ENCODE measurements at places on chromosomes 12 and 14.

DNA sequence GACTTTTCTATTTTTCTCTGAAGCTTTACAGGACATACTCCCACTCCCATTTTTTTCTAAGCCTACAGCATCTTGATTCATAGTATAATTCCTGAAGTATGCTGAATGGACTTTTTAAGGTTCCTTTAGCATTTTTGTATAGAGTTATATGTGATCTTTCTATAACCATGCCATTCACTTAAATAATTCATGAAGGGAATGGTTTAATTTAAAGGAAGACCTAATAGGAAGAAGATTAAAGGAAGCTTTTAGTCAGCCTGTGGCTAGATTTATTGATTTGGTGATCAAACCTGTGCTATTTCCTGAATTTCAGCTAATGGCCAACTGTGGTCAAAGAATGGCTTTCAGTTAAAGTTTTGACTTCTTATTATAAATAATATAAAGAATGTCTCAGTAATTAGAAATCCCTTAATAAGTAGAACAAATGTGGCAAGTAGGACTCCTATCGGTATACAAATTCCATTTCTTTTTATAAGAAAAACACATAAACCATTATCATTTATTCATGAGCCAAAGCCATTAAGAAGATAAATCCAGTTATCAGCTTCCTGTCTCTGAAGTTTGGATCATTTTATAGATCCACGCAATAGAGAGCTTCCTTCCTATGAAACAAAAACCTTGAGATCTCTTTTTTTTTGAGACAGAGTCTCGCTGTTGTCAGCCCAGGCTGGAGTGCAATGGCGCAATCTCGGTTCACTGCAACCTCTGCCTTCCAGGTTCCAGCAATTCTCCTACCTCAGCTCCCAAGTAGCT, 4.0 kb upstream of the MAPK1IP1L start:
- no peak for DNase-seq

- DNase-seq: no peak
Measured at GRCh38 chr14:29821242-29821641, 106.4 kb downstream of the PRKD1 start.

- DNase-seq: no peak
Measured at GRCh38 chr14:102560458-102561261, 31.8 kb upstream of the RCOR1 start.

DNA sequence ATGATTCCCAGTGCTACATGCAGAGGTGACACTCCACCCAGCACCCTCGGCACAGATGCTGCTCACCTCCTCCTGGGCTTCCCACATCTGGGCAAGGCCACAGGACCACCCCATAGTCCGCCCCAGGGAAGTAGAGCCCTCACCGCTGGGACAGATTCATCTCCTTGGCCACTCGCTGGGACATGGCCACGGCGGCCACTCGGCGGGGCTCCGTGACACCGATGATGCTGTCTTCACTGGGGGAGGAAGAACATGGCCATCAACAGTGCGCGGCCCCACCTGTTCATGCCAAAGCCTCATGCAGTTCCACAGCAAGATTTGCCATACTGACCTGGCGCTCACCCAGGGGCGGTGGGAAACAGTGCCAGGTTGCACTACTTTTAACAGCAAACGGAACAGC, 13.7 kb downstream of the DHX37 start:
- DNase-seq: no peak

GRCh38 chr14:33781236-33781635, 169.6 kb downstream of the EGLN3 start:
- DNase-seq: no peak

DNA sequence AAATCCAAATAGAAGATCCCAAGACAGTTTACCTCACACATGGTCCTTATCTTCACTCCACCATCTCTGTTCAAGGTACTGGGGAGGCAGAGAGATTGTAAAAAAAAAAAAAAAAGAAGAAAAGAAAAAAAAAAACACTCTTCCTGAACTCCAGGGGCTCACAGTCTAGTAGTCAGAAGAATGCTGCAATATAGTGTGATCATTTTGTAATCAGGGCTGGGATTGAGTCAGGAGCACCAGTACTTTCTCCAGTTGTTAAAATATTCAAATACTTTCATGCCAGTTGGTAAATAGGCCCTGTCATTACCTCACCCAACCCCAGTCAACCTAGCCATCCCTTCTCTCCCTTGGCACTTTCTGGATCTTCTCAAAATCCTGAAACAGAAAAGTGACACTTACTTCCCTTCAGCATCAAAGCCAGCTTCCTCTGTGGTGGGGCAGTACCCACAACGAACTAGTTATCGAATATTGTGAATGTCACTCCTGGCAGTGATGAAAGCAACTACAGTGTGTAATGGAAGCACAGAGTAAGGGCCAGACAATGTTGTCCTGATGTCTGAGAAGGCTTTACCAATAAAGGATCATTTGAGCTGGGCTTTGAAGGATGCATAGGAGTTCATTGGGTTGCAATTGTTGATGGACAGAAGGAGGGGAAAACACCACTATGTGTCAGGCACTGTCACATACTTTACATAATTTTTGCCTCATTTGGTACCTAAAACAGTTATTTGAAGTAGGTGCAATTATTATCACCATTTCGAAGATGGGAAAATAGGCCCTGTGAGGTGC, 44.3 kb upstream of the HSPB8 start:
- no peak for DNase-seq

DNA sequence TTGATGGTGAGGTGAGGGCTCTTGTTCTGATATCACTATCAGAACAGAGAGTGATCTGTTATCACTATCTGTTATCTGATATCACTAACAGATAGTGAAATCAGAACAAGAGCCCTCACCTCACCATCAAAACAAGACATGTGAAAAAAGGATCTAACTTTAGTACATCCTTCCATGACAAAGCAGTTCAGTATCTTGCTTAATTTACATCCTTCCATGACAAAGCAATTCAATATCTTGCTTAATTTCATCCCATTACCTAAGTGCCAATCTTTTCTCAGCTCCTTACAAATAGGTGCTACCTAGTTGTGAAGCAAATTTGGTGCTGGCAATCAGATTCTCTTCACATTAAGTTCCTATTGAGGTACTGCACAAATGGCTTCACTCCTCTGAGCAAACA, 1865.6 kb upstream of the FLRT2 start:
- no peak for DNase-seq

GRCh38 chr12:71183846-71184245, 26.0 kb upstream of the TSPAN8 start:
- DNase-seq: no peak

DNA sequence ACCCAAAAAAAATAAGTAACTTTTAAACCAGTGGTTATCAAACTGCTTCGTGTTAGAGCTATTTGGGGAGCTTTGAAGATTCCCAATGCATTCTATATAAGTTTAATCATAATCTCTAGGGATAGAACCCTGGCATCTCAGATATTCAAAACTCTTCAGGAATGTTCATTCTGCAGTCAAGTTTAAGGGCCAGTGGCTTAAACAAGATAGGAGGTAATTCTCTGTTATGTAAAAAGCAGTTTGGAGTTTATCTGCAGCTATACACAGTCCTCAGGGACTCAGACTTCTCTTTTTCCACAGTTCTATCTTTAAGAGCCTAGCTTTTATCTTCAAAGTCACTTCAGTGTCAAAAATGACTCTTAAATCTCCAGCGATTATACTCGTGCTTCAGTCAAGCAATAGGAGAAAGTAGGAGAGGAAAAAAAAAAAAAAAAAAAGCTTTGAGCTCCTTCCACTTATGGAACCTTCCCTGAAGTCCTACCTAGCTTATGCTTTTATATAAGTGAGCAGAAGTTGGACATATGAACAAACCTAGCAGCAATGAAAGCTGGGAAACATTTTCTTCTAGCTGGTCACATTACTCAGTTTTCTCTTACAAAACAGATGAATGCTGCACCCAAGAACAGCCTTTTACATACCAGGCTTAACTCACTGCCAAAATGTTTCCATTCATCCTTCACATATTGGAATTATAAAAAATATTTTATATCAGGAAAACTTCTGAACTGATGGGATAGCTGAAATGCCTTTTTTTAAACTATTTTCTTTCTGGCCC, 302.8 kb downstream of the FSCB start:
- no peak for DNase-seq

DNA sequence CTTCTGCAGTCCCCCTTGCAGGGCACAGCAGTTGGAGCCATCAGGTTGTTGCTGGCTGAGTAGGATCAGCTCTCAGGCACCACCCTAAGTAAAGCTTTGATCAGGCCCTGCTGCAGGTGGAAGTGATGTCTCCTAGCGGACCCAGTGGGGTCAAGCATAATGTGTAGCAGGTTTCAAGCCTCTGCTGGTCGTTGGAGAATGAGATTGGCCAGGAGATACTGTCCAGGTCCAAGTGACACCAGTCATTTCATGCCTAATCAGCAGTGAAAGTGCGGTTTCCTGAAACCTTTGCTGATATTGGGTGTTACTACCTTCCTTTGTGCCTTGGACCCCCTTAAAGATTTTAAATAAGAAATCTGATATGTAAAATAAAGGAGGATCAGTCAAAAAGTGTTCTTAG, 72.6 kb downstream of the SUSD6 start:
- DNase-seq: no peak

GRCh38 chr14:79856381-79856780, 354.9 kb downstream of the DIO2 start:
- no peak for DNase-seq
